ENCODE measurements at places on chromosomes 1 and 21.

DNA sequence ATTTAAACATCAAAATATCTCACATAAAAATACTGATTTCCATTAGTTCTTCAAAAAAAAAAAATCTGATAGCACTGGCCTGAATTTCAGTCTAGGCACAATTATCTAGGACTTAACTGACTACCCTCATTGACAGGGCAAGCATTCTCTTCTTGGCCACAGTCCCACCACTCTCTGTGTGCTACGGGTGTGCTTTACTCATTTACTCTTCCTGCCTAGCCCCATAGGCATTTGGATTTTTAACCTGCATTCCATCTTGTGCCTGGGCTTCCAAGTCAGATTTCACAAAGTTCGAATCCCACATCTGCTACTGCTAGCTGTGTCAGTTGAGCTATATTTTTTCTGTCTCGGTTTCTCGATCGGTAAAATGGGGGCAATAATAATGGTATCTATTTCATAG, 38.0 kb downstream of the PTPN14 start:
- DNase-seq: no peak

DNA sequence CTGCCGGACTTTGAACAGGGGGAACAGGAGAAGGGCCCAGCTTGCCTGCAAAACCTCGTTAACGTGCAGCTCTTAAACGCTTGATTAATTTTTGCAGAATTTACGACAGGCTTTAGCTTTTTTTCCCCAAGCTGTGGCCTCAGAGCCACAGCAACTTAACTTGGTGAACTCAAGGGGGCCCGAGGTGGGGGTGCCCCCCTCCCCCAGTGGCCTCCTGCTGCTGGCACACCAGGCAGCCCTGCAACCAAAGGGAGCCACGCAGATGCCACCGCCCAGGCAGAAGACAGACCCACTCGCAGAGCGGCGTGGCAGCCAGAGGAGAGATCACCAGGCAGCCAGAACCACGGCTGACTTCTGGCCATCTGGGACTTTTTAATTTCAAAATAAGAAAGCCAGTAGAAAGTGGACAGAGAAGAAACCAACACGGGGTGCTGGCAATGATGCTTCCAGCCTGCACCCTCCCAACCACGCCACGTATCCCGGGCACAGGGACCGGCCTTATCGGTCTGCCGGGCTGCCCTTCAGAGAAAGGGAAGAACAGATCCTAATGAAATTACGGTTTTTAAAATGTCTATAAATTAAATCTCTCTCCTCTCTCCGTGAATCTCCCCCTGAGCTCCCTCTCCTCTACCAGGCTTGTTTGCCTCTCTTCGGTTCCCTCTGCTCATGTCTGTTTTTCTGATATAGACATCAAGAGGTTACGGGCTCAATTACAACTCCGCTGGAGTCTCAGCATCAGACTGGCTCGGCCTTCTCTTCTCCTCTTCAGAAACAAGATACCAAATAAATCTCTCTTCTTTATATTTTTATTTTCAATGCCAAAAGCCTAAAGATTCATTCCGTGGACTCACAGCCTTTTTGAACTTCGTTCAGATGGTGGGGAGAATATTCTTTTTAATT, 6.4 kb downstream of the CASZ1 start:
- no peak for DNase-seq

- DNase-seq: no peak
These were observed 3.5 kb upstream of the TTC22 start for GRCh38 chr1:54804471-54805132.

DNA sequence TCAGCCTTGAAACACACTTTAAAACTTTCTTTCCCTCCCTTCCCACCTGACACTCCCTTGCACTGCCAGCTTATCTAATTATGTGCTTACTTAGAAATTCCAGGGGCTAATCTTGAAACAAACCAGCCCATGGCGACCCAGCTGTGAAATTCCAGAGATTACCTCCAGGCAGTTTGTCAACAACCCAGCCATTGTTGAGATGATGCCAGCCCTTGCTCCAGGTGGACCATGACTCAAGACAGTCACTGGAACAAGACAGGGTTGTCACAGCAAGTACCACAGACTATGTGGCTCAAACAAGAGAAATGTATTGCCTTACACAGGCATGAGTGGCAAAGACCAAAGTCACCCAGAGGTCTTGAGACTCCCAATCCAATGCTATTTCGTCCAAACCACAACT, 7.9 kb downstream of the FYB2 start:
- DNase-seq: no peak

DNA sequence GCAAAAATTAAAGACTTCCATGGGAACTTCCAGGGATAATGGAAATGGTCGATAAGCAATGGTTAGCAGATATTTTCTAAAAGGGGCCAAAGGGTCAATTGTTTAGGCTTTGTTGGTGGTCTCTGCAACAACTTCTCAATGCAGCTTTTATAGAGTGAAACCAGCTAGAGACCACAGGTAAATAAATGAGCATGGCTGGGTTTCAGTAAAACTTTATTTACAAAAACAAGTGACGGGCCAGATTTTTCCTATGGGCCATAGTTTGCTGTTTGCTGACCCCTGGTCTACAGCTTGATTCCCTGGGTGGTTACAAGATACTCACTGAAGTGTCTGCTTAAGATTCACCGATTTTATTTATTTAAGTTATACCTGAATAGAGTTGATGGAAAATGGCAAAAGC, 22.6 kb upstream of the PRDM15 start:
- DNase-seq: no peak

GRCh38 chr21:37683396-37684114, 232.7 kb downstream of the KCNJ6 start:
- no peak for DNase-seq

- no peak for DNase-seq
These were observed 8.0 kb upstream of the PLXNA2 start for GRCh38 chr1:208251911-208252835.

Measured in inflammatory macrophage (primary cell).